ENCODE measurements at places on chromosomes 4 and X. TPM values are rescaled to one million over a fixed set of nuclear protein-coding genes. Genes with fewer than 3 reads are reported as not detected.

- no peak for DNase-seq
Observed at GRCh38 chr4:189255636-189256035, 685.0 kb upstream of the FRG1 start.

GRCh38 chr4:7031558-7032449, 11.4 kb upstream of the TADA2B start:
- no peak for DNase-seq

GRCh38 chr4:53060278-53060677, 198.2 kb downstream of the RASL11B start:
- no peak for DNase-seq

GRCh38 chrX:71953391-71953790, 42.7 kb downstream of the NHSL2 start:
- no peak for DNase-seq

DNA sequence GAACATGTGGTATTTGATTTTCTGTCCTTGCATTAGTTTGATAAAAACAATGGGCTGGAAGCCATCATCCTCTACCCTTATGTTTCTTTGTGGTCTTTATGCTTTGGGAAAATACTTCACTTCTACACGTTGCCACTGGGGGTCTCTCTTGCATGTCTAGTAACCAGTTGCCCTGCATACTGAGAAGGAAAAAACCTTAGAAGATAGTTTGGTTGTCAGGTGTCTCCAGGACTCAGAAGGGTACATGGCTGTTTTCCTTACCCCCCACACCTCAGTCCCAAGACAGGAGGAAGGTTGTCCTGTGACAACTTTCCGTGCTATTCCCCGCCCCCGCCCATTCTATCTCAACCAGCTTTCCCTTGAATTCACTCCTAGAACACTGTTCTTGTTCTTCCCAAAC, 62.1 kb upstream of the LANCL3 start:
- DNase-seq = peak; percentile 1

GRCh38 chr4:73902038-73902637, 32.9 kb downstream of the CXCL1 start:
- no peak for DNase-seq

DNA sequence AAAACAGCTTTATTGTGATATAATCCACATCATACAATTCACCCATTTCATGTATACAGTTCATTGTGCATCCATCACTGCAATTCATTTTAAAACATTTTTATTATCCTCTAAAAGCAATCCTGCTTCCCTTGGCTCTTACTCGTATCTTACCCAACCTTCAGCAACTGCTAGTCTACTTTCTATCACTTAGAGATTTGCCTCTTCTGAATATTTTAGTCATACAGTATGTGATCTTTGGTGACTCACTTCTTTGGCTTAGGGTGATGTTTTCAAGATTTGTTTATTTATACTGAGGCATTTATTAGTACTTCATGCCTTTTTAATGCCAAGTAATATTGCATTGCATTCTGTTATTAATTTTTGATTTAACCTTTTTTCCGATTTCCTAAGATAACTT, 15.0 kb upstream of the MSMO1 start:
- DNase-seq = peak; percentile 47

DNA sequence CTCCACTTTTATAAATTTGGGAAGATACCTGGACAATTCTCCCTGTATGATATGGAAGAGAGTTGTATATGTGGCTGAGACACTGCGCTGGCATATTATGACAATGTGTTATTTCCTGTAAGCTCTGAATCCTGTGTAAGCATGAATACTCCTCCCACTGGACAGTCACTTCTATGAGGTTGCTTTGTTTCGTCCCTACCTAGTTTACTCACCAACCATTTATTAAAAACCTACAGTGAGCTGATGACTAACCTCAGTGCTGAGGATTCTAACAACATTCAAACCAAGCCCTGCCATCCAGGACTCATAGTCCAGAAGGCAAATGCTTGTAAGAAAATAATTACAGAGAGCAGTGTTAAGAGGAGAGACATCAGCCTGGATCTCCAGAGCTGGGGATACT, 1632.9 kb upstream of the TENM3 start:
- no peak for DNase-seq

DNA sequence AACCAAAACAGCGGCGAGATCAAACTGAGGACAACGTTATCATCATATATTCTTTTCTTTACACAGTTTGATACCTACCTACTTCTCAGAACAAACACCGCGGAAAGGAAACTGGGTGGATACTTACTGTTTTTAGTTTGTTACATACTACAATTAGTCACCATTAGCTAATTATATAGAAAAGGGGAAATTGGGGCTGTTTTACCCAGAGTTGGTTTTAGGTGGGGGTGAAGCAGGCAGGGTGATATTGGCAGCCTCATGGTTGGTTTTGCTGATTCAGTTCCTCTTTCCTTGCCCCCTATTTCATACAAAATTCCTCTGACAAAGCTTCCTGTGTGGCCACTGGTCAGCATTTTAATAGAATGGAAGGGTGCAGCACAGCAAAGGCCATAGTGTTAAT, 77.8 kb downstream of the SORBS2 start:
- no peak for DNase-seq

GRCh38 chrX:39418731-39419638, 617.7 kb downstream of the MID1IP1 start:
- peak; percentile 73 for DNase-seq

- no peak for DNase-seq
Observed at GRCh38 chr4:114286262-114286810, 306.9 kb upstream of the ARSJ start.

GRCh38 chr4:119106036-119107000, 29.3 kb upstream of the MYOZ2 start:
- DNase-seq = peak; percentile 42

DNA sequence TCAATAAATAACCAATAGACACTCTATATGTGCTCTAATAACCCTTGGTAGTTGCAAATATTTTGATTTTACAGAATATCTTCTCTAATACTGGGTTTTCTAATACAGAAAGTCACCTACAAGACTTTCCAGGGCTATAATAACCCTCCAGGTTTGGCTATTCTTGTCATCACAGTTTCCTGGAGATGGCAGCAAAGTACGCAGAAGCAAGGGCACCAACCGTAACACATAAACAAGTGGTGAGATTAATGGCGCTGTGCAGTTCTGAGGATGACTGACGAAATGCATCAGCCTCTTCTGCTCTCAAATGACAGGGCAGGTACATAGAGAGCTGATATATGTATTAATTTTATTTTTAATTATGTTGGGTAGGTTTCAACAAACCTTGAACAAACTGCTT, 122.4 kb downstream of the C4orf33 start:
- DNase-seq = peak; percentile 24

DNA sequence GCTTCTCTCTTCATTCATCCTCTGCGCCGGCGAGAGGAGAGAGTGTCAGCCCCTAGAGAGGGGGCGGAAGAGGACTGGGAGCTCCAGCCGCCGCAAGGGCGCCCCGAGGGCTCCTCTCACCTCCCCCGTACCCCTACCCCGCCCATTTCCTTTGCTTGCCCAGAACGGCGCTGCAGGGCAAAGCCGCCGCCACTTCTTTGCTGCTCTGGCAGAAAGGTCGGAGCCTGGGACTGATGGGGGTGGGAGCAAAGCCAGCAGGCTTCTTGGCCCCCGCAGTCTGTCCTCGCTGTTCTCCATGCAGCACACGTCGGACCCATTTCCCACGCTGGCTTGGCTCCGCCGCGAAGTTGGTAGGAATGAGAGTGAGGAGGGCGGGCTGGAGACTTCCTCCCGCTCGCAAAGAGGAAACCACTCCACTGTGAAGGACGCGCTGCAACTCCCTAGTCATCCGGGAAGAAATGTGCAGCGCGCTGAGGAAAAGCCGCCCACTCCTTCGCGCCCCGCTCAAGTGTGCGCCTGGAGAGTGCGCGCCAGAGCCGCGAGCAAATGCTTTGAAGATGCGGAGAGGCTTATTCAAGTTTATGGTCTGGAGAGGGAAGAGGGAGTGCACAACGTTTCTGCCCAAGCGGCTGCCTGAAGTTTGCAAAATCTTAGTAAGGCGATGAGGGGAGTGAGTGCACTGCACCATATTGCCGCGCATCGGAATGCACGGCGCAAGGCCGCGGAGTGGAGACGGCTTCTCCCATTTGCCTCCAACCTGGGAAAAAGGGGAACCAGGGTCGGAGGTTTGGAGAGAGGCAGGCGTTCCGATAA, 2.8 kb upstream of the PCDH7 start:
- DNase-seq = peak; percentile 84

- DNase-seq = no peak
Observed at GRCh38 chrX:106278951-106279350, 110.8 kb downstream of the PWWP3B start.

- no peak for DNase-seq
Observed at GRCh38 chr4:96652158-96652557, 812.3 kb downstream of the PDHA2 start.

DNA sequence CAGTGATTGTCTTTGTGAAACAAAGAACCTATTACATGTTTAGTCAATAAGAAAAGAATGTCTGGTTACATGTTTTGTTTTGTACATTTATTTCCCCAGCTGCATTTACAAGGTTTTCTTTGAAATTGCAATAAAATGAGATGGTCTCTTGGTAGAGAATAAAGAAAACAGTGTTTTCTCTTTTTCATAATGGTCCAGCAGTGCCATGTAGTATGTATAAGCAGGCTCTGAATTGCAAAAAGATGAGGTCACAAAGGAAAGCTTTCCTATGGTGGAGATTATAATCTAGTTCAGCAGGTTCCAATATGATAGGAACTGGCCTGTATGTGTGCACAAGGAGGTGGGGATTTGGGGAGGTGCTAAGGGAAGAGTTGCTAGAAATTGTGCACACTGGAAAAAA, 1417.3 kb downstream of the STIM2 start:
- peak; percentile 22 for DNase-seq

GRCh38 chrX:123869488-123869887, 9.6 kb downstream of the XIAP start:
- peak; percentile 37 for DNase-seq

DNA sequence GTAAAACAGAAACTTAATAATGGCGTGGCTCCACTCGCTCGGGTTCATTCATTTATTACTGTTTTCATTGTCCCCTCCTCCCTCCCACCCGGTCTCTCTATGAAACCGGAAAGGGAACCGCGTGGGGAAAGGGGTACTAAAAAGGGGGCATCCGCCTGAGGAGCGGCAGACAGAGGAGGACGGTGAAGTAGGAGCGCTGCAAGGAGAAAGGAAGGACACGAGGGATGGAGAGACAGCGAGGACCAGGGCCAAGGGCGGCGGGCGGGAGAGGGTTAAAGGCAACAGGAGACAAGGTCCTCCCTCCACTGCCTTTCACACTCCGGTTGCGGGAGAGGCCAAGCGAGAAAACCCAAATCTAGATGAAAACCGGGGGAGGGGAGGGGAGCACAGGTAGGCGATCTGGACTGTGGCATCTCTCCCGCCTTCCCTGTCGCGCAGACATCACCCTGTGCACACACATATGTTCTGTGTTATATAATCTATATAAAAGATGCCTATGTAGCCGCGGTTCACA, 829 bp downstream of the ELOVL6 start:
- DNase-seq = peak; percentile 59

GRCh38 chr4:107800706-107801105, 24.0 kb upstream of the SGMS2 start:
- no peak for DNase-seq

DNA sequence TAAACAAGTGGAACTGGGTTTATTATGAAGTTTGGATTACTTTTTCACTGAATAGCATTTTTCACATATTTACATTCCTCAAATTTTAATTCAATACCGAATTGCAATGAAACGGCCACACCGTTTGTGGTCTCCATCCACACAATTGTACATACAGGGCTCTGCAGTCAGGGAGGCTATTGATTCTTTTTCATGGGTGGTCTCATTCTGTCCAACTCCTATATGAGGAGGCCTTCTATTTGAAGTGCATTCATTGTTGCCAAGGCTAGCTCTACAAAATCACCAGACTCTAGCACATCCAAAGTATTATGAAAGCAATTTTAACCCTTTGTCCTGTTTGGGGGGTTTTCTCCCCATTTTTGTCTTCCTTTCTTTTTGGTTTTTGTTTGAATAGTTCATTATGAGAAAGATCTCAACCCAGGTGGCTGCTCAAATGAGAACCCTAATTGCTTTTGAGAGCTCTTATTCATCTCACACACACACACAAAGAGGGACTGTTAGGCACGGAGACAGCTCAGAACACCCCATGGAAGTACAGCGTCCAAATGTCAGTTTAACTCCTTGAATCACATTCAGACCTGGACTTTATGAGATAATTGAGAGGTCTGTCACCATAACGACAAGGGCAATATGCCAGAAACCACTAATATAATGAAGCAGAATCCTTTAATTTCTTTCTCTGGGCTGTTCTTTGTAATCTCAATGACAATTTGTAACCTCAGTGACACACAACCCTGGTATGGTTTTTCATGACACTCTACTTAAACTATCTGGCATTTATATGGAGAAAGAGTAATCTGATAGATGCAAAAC, 79.4 kb downstream of the NLGN4X start:
- DNase-seq = no peak

Gene BRS3
- not detected for polyA plus RNA-seq

Gene GYPA
- polyA plus RNA-seq = not detected

Gene MECP2
- 7.7 TPM for polyA plus RNA-seq

Gene HADH
- polyA plus RNA-seq = 19.0 TPM

Gene HTRA3
- polyA plus RNA-seq = 10.6 TPM

Gene PLAC1
- polyA plus RNA-seq = 2.4 TPM

Gene RPS6KA6
- polyA plus RNA-seq = 0.23 TPM

Gene POU4F2
- not detected for polyA plus RNA-seq

Gene TXK
- not detected for polyA plus RNA-seq

Gene HPSE
- polyA plus RNA-seq = 3.7 TPM

Gene DDIT4L
- 0.62 TPM for polyA plus RNA-seq

Data from endothelial cell of umbilical vein (primary cell).